ENCODE measurements at places on chromosomes 11 and 22. TPM values are rescaled to one million over a fixed set of nuclear protein-coding genes. Genes with fewer than 3 reads are reported as not detected.

The TMPRSS4 gene
- not detected for total RNA-seq

The FZD4 gene
- 9.1 TPM for total RNA-seq

The ATP6V1E1 gene
- total RNA-seq = 105 TPM

The RAB39A gene
- total RNA-seq = not detected

The OR11H1 gene
- total RNA-seq = not detected

The JHY gene
- total RNA-seq = 10.3 TPM

The CASP5 gene
- total RNA-seq = not detected

The SYT13 gene
- total RNA-seq = not detected

Measured in hair follicle dermal papilla cell (primary cell).